Activated CD8-positive, alpha-beta memory T cell treated with anti-CD3 and anti-CD28 coated beads for 4 hours (primary cell): ENCODE measurements at places on chromosomes 7 and 10.

- no peak for DNase-seq
Measured at GRCh38 chr10:99360934-99361333, 31.8 kb downstream of the CNNM1 start.

- DNase-seq: no peak
Measured at GRCh38 chr7:1536743-1537534, 6.4 kb downstream of the MAFK start.

DNA sequence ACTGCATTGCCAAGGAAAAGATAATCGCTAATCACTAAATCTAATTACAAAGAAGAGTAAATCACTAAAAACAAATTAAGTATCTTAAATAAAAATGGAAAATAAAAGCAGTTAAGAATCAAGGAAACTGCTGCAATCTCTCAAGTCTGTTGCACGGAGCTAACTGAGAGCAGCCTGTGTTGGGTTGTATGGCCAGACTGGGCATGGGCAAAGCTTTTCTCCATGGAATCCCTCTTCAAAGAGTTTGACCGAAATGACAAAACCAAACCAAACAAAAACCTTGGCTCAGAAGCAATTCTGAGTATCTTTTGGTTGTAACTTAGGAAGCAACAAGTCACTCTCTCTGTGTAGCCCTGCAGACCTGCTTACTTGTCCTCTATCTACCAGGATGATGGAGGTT is 78.8 kb downstream of the CELF2 start:
- no peak for DNase-seq

- no peak for DNase-seq
Measured at GRCh38 chr7:117472335-117472734, 7.5 kb upstream of the CFTR start.

DNA sequence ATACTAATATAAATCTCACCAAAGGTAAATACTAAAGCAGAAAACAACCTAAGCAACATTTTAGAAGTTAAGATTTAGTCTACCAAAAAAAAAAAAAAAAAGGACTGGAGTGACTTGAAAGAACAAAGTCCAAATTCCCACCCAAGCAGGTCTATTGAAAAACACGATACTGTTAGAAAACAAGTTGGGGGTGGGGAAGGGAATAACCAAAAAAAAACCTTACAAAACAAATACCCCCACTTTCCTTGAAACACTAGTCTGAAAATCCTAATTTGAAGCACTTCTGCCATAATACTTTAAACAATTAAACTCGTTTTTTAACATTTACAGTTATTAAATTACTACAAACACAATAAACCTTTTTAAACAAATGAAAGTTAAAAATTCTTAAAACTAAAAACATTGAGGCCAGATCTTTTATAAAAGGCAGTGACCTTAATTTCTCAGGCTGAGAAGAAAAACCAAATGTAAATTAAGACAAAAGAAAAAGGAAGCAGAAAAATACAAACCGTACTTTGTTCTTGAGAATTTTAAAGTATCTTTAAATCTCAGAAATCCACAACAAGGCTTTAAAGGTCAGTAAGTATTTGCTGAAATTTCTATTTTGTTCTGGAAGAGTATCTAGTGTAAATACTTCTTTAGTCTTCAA is 135.1 kb downstream of the NRBF2 start:
- DNase-seq: no peak

DNA sequence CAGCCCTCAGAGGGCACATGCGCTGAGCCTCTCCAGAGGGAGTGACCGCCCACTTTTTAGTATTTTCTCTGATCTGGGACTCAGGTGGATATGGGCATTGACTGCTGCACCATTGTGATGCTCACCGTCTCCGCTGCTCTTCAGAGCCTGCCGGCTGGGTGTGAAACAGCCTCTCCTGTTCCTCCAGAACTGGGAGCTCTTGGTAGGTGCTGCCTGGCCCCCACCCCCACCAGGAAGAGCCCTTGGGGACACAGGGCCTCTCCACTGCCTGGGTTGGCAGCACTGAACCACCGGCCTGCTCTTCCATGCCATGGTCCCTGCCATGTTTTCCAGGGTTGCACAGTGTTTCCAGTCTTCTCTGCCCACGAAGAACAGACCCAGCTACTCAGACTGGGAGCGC is 36.3 kb downstream of the ARHGAP22 start:
- DNase-seq: no peak

DNA sequence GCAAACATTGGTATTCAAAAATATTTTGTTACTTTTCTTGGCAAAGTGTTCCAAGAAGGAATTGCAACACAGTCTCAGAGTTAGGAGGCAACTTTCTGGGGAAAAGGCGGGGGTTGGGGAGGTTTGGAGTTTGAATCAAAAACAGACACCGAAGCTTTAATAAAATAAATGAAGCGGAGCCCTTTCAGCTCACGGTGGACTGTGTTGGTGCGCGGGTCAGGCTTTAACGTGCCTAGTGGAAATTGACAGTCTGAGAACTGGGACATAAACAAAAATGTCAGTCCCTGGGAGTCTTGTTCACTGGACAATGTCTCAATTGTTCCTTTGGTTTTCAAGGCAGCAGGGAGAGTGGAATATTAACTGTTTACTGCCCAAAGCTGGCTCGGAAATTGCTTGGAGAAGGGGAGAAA is 109.3 kb downstream of the TCF7L2 start:
- DNase-seq: no peak

DNA sequence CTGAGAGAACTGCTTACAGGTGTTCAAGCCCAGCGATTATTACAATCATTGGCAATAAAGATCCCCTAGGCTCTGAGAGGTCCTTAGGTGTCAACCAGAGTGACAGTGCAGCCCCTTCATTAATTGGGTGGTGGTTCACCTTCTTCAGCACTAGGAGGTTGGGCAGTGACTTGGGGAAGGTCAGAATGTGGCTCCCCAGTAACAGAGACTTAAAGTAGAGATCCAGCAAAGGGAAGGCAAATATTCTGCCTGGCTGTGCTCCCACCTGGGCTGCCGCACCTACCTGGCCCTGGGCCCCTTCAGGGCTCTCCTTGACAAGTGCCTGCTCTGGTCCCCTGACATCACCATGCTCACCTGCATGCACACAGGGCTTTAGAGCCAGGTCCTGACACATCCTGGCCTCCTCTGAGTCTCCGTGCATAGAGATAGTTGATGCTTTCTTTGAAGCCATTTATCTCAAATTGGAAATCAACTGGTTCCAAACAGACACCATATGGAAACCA is 1.9 kb downstream of the CLRN3 start:
- DNase-seq: no peak

DNA sequence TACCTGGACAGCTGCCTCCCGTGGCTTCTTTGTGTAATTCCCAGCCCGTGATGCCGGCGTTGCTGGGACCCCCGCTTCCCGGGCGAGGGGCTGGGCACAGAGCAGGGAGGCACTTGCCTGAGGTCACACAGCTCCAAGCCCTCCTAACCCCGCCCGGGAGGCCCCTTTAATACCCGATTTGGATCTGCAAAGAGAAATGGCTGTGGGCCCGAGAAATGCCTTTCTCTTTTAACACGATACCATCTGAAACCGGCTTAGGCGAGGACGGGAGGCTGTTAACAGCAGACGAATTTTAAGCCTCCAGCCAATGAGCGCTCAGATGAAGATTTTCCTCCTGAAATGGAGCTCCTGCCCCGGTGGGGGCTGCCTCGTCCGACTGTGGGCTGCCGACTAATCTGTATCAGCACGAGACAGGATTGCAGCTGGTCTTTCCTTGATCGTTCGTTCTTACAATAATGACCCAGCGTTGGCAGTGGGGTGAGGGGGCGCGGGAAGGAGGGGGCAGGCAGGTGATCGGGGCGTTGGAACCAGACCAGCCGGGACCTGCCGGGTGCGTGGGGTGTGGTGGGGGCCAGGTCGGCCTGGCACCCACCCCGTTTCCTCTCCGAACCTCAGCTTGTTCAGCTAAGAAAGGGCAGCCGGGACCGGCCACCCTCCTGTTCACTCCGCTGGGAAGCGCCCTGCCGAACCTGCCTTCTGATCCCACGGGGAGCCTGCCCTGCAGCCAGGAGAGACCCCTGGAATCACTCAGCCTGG is 36.2 kb upstream of the FOXL3 start:
- no peak for DNase-seq

- DNase-seq: no peak
Measured at GRCh38 chr7:157547611-157548010, 210.8 kb downstream of the DNAJB6 start.

GRCh38 chr10:48236199-48236621 is 38.3 kb downstream of the FRMPD2 start:
- DNase-seq: no peak

DNA sequence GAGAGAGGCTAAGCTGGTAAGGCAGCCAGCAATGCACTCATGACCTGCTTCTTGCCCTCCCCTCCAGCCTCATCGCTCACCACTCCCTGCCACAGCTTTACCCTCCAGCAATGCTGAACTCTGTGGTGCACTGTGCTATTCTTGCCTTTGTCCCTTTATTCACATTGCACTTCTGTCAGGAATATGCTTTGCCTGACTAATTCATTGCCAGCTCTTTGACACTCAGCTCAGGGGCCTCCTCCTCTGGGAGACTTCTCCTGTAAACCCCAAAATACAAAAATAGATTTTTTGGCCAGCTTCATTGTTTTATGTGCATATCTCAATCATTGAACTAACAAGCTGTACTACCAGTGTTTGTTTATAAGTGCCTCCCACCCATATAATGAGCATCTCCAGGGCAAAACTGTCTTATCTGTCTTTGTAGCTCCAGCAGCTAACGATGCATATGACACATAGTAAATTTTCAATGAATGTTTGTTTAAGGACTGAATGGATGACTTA is 8.2 kb downstream of the CNNM1 start:
- no peak for DNase-seq

- no peak for DNase-seq
Measured at GRCh38 chr10:130764651-130765050, 546.9 kb downstream of the TCERG1L start.

GRCh38 chr10:86878983-86879713 is 78.3 kb downstream of the MMRN2 start:
- DNase-seq: no peak

- no peak for DNase-seq
Measured at GRCh38 chr10:116741391-116742351, 695 bp downstream of the HSPA12A start.

- DNase-seq: no peak
Measured at GRCh38 chr7:102432442-102433218, 745 bp upstream of the ORAI2 start.

DNA sequence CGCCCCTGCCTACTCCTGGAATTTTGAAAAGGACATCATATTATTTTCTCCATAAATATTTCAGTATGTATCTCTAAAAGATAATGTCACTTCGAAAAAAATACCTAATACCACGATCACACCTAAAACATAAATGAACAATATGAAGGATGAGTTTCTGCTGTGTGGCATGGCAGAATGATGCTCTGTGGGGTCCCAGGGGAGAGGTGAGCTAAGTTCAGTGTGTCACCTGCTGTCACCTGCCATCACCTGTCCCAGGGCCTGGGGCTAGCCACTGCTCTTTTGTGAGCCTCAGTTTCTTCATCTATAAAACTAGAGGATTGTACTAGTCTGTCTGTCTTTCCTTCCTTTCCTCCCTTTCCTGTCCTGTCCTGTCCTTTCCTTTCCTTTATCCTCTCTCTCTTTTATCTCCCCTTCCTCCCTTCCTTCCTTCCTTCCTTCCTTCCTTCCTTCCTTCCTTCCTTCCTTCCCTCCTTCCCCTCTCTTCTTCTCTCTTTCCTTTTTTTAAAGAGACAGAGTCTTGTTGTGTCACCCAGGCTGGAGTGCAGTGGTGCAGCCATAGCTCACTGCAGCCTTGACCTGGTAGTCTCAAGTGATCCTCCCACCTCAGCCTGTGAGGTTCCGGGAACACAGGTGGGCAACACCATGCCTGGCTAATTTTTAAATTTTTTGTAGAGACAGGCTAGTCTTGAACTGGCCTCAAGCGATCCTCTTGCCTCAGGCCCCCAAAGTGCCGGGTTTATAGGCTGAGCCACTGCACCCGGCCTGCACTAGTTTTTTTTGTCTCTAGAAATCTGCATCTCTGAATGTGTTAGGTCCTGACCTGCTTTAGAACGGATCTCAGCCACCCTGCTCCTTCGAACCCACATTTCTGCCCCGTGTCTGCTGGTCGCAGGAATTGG is 43.1 kb downstream of the CUX1 start:
- no peak for DNase-seq

GRCh38 chr10:48981310-48981907 is 41.8 kb upstream of the LRRC18 start:
- DNase-seq: no peak

- no peak for DNase-seq
Measured at GRCh38 chr7:147903536-147904218, 686.9 kb upstream of the C7orf33 start.

GRCh38 chr10:132806561-132807003 is 20.6 kb upstream of the NKX6-2 start:
- DNase-seq: no peak

DNA sequence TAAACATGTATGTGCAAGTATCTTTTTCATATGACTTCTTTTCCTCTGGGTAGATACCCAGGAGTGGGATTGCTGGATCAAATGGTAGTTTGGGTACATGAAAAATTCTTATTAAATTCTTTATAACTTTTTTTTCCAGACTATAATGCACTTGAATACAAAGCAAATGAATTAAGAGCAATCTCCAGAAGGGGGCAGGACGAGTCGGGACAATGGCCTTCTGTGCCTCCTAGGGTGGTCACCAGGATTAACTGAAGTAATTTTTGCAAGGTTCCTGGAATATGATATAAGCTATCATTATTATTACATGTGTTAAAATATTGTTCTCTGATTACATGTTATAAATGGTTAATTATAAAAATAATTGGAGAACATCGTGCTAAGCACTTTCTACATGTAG is 127.2 kb downstream of the PPP1R17 start:
- DNase-seq: no peak

DNA sequence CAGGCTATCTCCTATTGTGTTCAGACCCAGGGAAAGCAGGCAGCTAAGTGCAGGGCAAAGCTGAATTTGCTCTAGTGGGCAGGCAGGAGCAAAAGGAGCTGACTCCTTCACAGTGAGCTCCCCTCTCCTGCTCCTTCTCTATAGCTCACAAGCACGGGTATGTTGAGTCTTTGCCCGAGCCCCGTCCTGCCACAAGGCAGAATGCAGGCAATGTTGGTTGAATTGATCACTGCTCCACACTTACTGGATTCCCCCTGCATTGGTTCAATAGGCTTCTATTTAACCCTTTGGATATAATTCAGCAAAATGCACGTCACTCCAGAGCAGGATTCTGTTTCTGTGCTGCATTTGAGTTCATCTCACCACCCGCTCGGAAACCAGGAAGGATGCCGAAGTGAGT is 16.2 kb upstream of the C10orf90 start:
- DNase-seq: no peak

DNA sequence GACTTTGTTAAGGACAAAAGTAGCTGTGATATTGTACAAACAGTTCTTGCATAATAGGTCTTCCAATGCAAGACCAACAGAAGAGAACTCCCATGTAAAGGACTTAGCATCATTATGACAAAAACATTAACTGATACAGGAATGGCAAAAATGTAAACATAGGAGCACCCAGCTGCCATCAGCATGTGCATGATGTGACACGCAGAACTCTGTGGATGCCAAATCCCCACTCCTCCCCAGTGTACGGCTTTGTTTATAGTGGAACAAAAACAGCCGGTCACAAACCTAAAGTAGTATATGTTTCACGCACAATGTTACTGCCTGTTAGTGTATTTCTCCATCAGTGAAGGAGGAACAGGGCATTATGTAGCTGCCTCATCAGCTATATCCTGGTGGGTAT is 316.0 kb upstream of the AOAH start:
- no peak for DNase-seq

- DNase-seq: no peak
Measured at GRCh38 chr7:75875113-75876080, 3.4 kb upstream of the RHBDD2 start.

GRCh38 chr10:91208642-91209041 is 11.8 kb upstream of the PCGF5 start:
- no peak for DNase-seq

- no peak for DNase-seq
Measured at GRCh38 chr7:5525271-5526099, 101.9 kb upstream of the TNRC18 start.

GRCh38 chr7:91266067-91266688 is 1.9 kb downstream of the FZD1 start:
- DNase-seq: no peak
